Stimulated activated CD4-positive, alpha-beta T cell treated with anti-CD3 and anti-CD28 coated beads, Interleukin-15, amount 100 ng/mL, for 24 hours (primary cell): ENCODE measurements at places on chromosomes 1 and 21.

- peak; percentile 49 for DNase-seq
These were observed 4.0 kb downstream of the CAPN2 start for GRCh38 chr1:223716302-223716862.

GRCh38 chr21:26003404-26003803 lies 167.2 kb downstream of the APP start:
- DNase-seq = no peak

- DNase-seq = no peak
These were observed 14.9 kb upstream of the SLC44A5 start for GRCh38 chr1:75625795-75626194.

DNA sequence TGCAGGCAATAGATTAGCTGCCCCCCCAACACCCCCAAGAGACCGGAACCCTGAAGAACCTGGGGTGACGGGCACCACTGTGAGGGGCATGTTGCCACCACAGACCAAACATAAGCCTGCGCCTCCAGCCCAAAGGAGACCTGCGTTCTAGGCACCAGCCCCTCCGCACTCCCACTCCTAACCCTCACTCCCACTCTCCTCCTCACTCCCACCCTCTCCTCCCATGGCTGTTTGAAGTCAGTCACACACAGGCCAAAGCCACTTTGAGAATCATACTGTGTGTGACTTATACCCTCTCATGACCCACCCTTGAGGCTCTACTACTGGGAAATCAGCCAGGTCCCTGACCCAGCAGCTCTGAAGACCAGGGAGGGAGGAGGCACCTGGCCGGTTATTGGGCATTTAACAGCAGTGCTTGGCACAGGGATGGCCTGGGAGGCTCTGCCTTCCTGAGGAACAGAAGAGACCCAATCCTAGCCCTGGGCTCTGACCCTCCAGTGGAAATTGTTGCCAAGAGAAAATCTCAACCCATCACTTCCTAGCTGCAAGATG lies 43.5 kb downstream of the FBXO2 start:
- no peak for DNase-seq

GRCh38 chr1:157993147-157993917 lies at the start of gene KIRREL1:
Gene KIRREL1, plus strand, starts transcription at chr1:157993645. Its CDS starts 32 bp downstream, at chr1:157993677.
- DNase-seq = peak; percentile 14

- DNase-seq = no peak
These were observed 89.2 kb downstream of the RIPK4 start for GRCh38 chr21:41677671-41678015.

GRCh38 chr21:23601549-23601948 lies 2005.7 kb downstream of the MRPL39 start:
- DNase-seq = no peak

DNA sequence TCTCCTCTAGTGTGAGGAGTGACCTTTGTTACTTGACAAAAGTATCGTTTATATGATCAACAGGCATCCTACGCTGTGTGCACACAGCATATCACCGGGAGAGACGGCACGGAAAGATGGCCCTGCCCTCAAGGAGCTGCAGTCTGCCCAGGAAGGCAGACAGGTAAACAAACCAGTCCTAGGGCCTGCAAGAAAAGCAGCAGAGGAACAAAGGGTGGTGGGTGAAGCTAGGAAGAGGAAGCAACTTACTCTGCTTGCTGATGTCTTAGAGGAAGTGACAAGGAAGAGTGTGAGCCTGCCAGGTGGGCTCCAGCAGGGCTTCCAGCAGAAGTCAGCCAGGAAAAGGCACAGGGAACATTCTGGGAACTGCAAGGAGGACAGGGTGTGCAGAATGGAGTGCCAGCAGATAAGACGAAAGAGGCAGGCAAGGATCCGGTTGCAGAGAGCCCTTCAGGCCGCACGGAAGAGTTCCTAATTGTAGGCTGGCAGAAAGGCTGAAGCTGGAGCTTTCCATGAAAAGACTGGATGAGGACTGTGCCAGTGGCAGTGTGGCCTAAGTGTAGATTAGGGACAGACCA lies 106.7 kb downstream of the SLC45A1 start:
- peak; percentile 58 for DNase-seq

- DNase-seq = no peak
These were observed 64.2 kb downstream of the SERINC2 start for GRCh38 chr1:31476891-31477846.
